ENCODE measurements at places on chromosomes 1 and 21.

GRCh38 chr1:203366476-203366875, 15.6 kb upstream of the FMOD start:
- DNase-seq: no peak

DNA sequence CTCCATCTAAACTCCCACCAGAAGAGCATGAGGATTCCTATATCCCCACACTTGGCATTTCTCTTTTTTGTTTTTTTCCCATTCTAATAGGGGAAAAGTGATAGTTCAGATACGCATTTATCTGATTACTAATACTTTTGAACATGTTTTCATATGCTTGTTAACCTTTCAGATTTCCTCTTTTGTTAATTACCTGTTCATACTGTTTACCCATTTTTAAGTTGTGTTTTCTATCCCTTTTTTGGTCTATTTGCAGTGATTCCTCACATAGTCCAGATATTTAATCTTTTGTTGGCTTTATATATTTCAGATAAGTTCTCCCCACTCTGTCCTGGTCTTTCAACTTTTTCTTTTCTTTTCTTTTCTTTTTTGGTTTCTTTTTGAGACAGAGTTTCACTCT, 13.6 kb upstream of the PIGK start:
- DNase-seq: no peak

DNA sequence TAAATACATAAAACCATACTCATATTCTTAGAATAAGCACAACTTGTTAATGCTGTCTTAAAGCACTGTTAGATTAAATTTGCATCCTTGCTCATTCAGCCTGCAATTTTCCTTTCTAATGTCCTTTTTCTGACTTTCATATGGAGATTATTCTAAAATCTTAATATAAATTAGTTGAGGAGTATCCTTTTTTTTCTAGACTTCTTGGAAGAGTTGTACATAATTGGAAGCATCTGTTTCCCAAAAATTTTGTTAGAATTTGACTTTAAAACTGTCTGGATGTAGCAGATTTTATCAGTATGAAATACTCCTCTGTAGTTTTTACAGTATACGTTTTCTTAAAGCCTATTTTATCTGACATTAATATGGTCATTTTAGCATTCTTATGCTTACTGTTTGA, 9.7 kb downstream of the KIFAP3 start:
- no peak for DNase-seq

DNA sequence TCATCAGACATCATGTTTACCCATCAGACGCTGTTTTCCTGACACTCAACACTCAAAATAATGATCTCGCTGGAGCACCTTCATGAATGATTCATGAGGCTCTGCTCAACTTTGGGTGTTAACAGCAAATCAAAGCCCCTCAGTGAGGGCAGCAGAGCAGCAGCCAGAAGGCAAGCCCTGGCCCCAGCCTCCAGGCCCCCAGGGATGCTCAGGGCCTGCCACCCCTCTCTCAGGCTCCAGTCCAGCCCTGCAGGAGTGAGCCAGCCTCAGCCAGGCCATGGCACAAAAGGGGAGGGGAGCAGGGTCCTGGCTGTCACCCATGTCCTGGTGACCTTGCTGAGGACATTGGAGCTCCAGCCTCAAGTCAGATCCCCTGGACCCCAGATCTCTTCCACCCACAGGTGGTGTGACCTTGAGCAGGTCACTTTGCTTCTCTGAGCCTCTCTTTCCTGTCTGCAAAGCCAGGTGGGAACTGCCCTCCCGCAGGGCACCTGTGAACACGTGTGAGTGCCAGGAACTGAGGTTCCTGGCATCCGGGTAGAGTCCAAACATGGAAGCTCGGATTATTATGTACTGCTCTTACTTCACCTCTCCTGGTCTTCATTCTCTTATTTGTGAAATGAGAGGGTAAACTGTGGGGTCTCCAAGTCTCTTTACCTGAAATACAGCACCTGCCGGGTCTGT, 161.6 kb upstream of the VAMP3 start:
- no peak for DNase-seq

GRCh38 chr1:71223641-71224340, 143.0 kb upstream of the ZRANB2 start:
- peak; percentile 42 for DNase-seq

- DNase-seq: no peak
Observed at GRCh38 chr1:108043707-108044106, 78.7 kb upstream of the VAV3 start.

- DNase-seq: no peak
Observed at GRCh38 chr1:67479146-67479891, 49.1 kb upstream of the SERBP1 start.

DNA sequence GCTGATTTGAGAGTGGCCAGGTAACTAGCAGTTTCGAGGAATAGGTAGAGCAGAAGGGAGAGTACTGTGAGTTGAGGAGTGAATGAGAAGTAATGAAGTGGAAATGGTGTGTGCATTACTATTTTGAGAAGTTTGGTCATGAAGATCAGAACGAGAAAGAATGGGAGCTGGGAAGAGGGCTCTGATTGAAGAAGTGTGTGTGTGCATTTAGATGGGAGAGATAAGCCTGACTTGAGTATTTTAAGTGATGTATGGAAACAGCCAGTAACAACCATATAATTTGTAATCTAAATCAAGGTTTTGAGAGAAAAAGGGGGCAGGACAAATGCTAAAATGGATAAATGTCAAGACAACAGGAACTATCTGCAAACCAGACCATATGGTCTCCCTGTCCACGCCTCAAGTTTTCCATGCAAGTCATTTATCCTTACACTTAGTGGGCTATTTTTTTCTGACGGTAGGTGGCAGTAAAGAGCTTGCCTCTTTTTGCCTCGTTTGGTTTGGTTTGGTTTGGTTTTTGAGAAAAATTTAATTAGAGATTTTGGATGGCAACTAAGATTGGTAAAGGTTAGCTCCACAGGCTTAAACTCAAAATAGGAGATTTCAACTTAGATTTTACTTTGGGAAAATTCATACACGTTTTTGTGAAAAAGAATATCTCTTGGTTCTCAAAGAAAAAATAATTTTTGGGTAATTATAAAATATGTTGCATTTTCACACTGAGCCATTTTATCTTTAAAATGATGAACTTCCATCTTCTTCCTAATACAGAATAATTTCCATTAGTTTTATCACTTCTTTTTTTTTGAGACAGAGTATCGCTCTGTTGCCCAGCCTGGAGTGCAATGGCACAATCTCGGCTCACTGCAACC, 9.5 kb upstream of the B3GALNT2 start:
- DNase-seq: no peak

DNA sequence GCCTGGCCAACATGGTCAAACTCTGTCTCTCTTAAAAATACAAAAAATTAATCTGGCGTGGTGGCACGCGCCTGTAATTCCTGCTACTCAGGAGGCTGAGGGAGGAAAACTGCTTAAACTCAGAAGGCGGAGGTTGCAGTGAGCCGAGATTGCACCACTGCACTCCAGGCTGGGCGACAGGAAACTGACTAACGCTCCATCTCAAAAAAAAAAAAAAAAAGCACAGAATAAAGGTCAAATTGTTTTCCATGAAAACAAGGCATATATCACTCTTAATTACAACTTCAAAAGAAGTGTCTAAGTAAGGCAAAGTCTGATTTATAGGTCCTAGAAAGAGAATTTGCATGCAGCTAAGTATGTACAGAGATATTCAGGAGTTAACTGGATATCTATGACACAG, 25.6 kb downstream of the EYA3 start:
- no peak for DNase-seq

GRCh38 chr1:4673494-4673893, 19.1 kb downstream of the AJAP1 start:
- DNase-seq: no peak

GRCh38 chr21:41407541-41408460, 18.2 kb upstream of the MX1 start:
- no peak for DNase-seq

DNA sequence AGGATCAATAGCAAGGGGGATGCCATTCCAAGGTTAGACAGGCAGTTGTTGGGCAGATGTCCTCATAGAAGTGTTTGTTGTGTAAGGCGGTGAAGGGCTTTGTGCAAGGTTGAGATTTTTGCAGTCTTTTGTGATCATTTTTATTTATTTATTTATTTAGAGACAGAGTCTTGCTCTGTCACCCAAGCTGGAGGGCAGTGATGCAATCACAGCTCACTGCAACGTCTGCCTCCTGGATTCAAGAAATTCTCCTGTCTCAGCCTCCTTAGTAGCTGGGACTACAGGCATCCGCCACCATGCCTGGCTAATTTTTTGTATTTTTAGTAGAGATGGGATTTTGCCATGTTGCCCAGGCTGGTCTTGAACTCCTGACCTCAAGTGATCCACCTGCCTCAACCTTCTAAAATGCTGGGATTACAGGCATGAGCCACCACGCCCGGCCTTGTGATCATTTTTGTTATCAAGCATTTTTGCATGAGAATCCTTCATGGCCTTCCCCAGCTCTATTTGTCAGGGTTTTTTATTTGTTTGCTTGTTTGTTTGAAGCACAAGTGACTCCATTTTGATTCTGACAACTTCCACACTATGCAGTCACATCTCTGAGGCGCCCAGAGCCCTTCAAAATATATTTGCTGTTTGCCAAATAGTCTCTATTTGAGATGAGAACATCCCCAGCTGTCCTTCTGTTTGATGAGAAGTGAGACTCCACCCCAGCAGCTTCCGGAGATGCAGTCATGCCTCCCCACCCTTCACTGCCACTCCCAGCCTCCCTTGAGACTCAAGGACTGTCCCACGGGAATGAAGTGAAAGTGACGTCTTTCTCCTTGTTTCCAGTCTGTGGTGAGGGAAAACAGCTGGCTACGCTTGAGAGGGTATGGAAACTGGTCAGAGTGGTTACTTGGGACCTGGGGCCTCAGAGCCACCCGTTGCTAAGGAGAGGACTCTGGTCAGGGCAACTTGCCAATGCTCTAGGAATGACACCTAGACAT, 38.0 kb downstream of the TMEM50B start:
- DNase-seq: peak; percentile 34

GRCh38 chr1:109114342-109114674, 393 bp downstream of the ELAPOR1 start:
- DNase-seq: no peak

- peak; percentile 6 for DNase-seq
Observed at GRCh38 chr1:117527566-117528102, 78.2 kb upstream of the TENT5C start.

- no peak for DNase-seq
Observed at GRCh38 chr1:55402671-55403464, 187.7 kb upstream of the USP24 start.

DNA sequence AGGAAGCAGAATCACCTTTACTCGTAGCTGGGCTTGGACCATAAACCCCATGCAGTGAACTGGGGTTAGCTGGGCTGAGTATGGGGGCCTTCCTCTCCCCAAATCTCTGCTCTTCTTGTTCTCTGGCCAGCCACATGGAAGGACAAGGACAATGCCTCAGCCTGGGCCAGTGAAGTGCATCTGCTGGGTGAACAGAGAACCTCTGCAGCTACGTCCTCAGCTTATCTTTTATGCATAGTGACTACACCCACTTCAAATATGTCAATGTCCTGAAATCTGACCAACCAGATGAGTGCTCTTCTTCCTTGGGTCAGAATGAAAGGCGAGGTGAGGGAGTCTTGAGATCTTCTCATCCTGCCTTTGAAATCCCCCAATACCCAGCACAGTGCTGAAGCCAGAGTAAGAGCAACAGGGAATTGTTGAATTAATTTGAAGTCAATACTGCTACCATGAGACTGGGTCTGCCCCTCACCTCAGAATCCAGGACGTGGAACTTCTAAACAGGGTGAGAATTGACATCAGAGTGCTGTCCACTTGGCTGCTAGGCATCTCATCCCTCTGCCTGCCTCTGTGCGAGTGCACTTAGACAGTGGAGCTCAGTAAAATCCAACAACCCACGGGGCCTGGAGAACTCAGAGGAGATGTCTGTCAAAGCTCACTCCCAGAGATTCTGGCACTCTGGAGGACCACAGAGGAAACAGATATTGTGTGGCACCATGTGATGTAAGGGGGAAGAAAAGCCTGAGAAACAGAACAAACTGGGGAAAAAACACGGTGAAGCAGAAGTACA, 99.0 kb downstream of the IER5 start:
- DNase-seq: no peak

DNA sequence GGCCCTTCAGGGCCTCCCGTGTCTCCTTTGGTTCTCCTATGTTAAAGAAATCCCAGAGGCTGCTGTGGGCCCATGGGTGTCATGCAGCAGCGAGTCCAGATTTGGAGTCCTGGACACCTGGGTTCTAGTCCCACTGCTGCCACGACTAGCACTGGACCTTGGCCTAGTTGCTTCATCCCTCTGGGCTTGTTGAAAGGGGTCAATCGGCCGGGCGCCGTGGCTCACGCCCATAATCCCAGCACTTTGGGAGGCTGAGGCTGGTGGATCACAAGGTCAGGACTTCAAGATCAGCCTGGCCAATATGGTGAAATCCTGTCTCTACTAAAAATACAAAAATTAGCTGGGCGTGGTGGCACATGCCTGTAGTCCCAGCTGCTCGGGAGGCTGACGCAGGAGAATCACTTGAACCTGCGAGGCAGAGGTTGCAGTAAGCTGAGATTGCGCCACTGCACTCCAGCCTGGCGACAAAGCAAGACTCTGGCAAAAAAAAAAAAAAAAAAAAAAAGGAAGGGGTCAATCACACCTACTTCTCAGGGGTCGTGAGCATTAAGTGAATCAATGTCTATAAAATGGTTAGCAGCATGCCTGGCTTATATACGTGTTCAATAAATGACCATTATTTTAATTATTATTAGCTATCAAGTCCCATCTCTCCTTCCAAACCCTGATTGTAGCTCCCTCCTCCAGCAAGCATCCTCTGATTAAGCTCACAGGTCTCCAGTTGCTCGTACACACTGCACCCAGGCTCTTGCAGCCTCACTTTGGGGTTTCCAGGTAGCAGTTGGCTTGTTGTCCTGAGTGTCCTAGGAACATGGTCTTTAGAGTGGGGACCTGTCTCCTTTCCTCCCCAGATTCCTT, 43.8 kb downstream of the KIRREL1 start:
- DNase-seq: no peak

DNA sequence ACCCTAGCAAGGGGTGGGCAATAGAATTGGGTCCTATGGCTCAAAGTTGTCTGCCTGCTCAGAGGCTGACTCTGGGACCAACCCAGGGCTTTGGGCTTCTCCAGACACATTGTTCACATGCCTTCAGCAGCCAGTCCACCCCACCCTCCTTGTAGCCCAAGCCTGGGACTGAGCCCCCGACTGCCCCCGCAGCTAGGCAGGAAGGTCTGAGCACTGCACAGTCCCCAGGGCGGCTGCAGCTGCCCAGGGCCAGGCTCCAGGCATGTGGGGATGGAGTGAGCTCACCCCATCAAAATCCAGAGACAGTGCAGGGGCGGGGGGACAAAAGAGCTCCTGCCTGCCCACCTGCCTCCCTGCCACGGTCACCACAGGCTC, 35.6 kb downstream of the HSPG2 start:
- DNase-seq: no peak

DNA sequence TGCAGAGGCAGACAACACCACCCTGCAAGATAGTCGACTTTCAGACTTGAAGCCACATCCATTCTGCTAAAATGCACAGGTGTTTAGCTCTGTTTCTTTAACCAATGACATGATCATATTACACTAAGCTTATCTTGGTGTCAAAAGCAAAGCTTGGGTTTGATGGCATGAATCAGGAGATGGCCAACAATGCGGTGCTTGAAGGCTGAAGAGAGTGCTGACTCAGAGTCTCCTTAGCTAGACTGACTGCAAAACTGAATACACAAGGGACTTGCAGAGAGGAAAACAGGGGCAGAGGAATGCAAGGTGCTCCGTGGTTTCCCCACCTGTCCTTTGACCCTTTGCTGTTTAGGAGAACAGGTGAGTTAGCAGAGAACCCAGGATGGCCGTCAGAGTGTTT, 262.6 kb downstream of the SIPA1L2 start:
- DNase-seq: no peak

GRCh38 chr1:95073446-95073845, 695 bp upstream of the ALG14 start:
- DNase-seq: no peak

GRCh38 chr1:232806186-232806510, 932 bp downstream of the MAP10 start:
- no peak for DNase-seq

Data from skeletal muscle cell (primary cell).